Activated CD4-positive, alpha-beta memory T cell treated with anti-CD3 and anti-CD28 coated beads, Interleukin-2, amount 10 ng/mL, durations not matched to agents 7 days and 5 days (primary cell): ENCODE measurements at places on chromosomes 12 and 14. TPM values are rescaled to one million over a fixed set of nuclear protein-coding genes. Genes with fewer than 3 reads are reported as not detected.

The CALCOCO1 gene
- total RNA-seq, result 83.0 TPM

DNA sequence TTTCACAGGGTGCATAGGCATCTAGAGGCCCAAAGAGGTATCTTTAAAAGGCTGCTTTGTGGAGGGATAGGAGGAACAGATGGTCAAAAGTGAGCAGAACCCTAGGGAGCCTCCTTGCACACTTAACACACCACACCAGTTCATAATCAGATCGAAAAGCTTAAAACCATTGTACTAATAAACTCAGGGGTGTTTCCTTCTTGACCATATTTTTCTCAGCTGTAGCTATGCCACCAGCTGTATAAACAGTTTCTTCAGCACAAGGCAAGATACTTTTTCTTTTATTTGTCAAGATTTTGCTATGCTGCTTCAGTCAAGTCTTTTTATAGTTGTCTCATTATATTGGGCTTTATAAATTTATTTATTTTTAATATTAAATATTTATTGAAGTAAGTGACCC is 88.7 kb downstream of the RIC8B start:
- no peak for DNase-seq
- H3K4me3 ChIP-seq, result no peak overlapping the region
- H3K27me3 ChIP-seq, result no peaks in the 10 kb centered on the region
- peaks cover 16% of the 10 kb centered on the region for H3K36me3 ChIP-seq
- no peaks in the 10 kb centered on the region for H3K4me1 ChIP-seq

GRCh38 chr12:62127516-62127915 is 132.7 kb upstream of the USP15 start:
- no peak overlapping the region for H3K4me3 ChIP-seq
- no peak overlapping the region for H3K27ac ChIP-seq
- peaks cover 6% of the 10 kb centered on the region for H3K27me3 ChIP-seq
- no peaks in the 10 kb centered on the region for H3K4me1 ChIP-seq
- DNase-seq, result no peak
- no peaks in the 10 kb centered on the region for H3K36me3 ChIP-seq

DNA sequence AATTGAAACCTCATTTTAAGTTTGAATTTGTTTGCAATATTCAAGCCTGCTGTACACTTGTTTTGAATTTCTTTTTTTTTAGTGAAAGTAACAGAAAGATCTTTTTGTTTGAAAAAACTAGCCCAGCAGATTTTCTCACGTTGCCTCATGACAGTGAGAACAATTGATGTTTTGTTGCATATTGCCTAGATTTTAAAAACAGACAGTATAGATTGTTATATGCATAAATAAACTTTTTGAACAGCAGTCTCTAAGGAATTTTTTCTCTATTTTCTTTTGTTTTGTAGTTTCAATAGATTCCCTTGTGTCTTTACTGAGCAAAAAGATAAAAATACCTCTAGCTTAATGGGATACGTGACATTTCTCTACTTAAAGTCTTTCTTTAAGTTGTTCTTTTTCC is 15.4 kb downstream of the OR6C6 start:
- H3K36me3 ChIP-seq, result no peaks in the 10 kb centered on the region
- no peak overlapping the region for H3K27ac ChIP-seq
- H3K4me3 ChIP-seq, result no peak overlapping the region
- H3K4me1 ChIP-seq, result no peaks in the 10 kb centered on the region
- DNase-seq, result no peak

GRCh38 chr12:55629058-55629841 is 7.4 kb upstream of the OR10P1 start:
- DNase-seq, result no peak
- no peak overlapping the region for H3K4me3 ChIP-seq
- no peaks in the 10 kb centered on the region for H3K36me3 ChIP-seq
- peaks cover 4% of the 10 kb centered on the region for H3K27me3 ChIP-seq
- H3K27ac ChIP-seq, result peak overlapping the region; percentile 5
- peaks cover 21% of the 10 kb centered on the region for H3K4me1 ChIP-seq
